RKO (cell line): ENCODE measurements at places on chromosomes 7 and 10.

- no peak for DNase-seq
Observed at GRCh38 chr7:135761751-135762488, 13.3 kb upstream of the FAM180A start.

GRCh38 chr7:75729851-75730274 is 8.9 kb downstream of the HIP1 start:
- DNase-seq, result no peak

DNA sequence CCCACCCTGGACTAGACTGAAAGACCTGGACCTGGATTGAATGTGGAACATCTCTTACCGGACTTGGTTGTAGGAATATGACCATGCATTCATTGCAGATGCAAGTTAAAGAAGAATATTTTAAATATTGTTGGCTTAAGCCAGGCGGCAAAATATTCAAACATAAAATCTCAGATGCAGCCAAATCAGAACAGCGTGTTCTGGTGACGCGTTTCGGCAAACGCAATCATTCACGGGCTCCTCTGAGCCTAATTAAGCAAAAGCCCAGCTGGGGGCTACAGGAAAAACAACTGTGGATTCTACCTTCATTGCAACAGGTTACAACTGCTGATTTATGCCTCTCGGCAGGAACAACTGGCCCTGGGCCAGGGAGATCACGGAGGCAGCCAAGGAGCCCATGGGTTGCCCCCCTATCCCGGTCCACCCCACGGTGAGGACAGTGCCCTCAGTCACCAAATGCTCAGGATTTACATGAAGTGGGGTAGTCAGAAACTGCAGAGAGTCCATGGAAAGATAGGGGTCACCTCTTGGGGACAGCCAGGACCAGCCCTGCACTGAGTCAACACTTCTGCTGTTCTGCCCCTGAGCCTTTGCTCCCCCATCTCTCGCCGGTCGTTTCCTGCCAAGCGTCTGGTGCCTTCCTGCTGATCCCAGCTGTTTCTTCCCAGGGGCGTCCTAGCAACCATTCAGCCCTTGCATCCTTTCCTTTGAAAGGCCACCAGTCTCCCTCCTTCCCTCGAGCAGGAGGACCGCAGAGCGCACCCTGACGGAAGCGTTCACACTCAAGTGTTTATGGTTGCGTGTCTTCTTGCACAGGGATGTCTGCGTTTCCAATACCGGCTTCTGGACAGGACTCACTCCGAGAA is 64.4 kb upstream of the SFMBT2 start:
- DNase-seq, result no peak

DNA sequence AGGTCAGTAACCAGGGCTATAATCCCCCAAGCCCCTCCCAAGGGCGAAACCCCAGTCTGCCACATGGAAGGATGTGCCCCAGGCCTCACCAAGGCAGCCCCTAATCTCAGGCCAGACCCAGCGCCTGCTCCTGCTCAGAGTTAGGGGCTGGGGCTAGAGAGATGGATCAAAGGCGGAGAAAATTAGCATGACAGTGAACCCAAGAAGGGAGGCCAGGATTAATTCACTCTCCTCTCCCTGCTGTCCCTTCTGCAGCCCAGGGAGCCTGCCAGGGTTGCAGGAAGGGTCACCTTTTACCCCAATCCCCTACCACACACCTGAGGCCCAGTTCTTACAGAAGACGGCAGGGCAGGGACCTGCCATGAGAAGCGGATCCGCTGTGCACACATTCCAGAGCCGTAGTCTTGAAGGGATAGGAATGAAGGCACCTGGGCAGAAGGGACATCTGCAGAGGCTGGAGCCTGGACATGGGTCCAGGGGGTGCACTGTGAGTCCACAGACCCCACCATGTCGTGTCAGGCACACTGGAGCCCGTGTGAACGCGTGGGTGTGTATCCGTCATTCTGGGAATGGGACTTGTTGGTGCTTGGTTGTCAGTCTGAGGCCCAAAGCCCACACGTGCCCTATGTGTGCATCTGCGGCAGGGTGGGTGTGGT is 11.9 kb upstream of the ZMIZ1 start:
- no peak for DNase-seq

DNA sequence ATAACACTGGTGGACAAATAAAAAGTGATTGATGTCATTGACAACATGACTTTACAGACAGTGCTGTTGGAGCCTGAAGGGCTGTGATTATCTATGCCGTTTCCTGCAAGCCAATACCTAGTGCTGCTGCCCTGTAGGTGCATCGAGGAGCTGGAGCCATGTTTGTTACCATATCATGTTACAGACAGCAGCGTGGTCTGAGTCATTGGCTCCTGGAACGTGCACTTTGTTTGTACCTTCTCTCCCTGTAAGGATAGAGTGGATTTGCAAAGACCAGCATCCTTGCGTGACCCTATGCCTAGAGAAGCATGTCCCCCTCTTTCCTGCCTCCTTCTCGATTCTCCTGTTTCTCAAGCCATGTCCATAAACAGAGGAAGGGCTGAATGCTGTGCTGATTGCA is 597.2 kb downstream of the TYW1 start:
- DNase-seq, result no peak

- DNase-seq, result no peak
Observed at GRCh38 chr7:106071999-106072714, 40.0 kb downstream of the SYPL1 start.

DNA sequence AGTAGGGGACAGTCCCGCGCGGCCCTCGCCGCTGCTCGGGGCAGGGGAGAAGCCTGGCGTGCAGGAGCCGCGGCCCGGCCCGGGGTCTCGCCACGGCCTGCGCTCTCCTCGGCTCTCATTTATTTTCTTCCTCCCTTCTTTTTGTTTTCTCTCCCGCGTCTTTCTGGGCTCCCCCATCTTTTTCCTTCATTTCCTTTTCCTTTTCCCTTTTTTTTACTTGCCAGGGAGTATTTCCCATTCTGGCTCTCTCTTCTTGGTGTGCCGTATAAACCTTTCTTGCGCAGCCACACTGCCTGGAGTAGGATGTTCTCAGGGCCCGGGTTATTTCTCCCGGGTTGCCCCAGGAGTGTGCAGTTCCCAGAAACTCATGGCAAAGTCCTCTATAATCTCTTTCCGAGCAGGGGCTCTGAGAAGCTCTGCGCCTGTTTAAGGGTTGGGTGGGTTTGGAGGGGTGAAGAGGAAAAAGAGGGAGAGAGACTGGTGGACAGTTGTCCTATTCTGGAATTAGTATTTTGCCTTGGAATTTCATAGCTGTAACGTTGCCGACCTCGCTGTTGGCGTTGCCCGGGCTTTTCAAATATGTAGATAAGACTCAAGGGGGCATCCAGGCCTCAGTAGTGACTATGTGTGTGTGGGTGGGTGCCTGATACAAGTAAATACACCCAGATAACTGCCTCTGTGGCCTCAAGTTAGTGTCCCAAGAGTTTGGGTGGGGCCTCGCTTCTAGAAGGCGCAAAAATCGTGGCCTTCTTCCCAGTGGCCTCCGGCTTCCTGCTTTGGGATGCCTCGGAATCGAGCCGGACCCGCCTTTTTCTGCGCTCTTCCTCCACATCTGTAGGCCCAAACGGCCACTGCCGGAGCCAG is 4.3 kb upstream of the ZNF503 start:
- no peak for DNase-seq

- no peak for DNase-seq
Observed at GRCh38 chr10:129369566-129369965, 97.5 kb upstream of the MGMT start.

DNA sequence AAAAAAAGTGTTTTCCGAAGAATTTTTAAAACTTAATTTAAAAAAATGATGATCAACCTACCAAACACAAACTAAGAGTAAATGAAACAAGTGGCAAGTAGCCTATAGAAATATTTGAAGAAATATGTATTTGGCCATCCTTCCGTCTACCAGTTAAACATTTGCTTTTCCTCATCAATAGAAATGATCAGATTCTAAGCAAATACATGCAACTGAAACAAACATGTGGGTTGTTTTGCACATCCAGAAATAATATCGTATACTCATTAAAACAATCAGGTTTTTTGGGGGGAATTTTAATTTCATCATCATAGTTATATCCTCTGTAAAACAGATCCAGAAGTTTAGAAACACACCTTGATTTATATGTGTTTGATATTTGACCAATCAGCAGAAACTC is 1011.7 kb downstream of the GATA3 start:
- DNase-seq, result no peak
